T-helper 1 cell (primary cell): ENCODE measurements at places on chromosomes 3 and 15.
A peak's percentile ranks its signal among the peaks of the same experiment; 100 is the strongest.

DNA sequence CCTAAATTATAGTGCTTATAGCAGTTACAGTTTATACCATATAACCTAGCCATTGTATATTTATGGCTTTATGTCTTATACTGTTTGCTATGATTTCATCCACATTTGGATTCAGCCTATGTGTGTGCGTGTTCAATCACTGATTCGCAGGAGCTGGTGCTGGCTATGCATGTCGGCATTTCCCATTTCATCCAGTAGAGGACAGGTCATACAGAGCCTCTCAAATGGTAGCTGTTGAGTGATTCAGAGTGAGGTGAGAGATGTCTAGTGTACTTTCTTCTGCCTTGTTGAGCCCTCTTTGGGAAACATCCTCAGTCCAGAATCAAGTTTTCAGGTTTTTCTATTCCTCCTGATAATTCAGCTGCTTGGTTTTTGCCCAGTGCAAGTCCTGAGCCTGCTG is 76.1 kb downstream of the FRMD4B start:
- no peak for DNase-seq

- no peak for DNase-seq
Observed at GRCh38 chr3:138845771-138846173, 11.0 kb upstream of the PIK3CB start.

GRCh38 chr3:81788610-81789009 is 27.2 kb upstream of the GBE1 start:
- DNase-seq = no peak

DNA sequence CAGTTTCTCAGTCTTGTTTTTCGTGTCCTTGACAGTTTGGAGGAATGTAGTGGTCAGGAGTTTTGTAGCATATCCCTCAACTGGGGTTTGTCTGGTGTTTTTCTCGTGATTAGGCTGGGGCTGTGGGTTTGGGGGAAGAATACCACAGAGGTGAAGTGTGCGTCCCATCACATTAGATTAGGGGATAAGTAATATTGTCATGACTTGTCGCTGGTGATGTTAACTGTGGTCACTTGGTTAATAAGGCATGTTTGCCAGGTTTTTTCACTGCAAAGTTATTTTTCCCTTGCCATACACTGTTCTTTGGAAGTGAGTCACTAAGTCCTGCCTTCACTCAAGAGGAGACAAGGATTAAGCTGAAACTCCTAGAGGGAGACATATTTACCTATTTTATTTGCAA is 39.1 kb downstream of the PAK2 start:
- DNase-seq = no peak

DNA sequence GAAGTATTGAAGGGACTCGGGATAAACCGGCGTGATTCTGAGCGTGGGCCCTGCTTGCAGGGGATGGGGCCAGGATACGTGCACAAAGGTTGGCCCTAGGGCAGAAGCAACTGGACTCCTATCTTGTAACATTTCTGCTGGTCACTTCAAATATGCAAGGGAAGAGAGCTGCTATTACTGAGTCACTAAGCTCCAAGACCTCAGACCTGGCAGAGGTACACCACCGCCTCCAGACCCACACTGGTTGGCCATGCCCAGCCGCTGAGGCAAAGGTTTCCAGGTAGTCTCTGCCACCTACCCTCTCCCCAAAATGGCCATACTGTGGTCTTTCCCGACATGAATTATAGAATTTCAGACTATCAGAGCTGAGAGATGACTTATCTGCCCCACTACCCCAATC is 13.4 kb upstream of the STRA6 start:
- DNase-seq = no peak

GRCh38 chr3:157330206-157330605 is 106.4 kb upstream of the PTX3 start:
- DNase-seq = no peak

GRCh38 chr15:45634432-45635190 is at the start of gene SQOR:
Gene SQOR, plus strand, starts transcription at chr15:45635029. Its CDS starts 23,895 bp downstream, at chr15:45658924.
- DNase-seq = peak; percentile 83

GRCh38 chr3:191282251-191283185 is 46.7 kb upstream of the CCDC50 start:
- no peak for DNase-seq

- DNase-seq = no peak
Observed at GRCh38 chr3:144433006-144433405, 461.4 kb downstream of the DIPK2A start.

- DNase-seq = no peak
Observed at GRCh38 chr3:22371036-22371435, 620.0 kb upstream of the ZNF385D start.

DNA sequence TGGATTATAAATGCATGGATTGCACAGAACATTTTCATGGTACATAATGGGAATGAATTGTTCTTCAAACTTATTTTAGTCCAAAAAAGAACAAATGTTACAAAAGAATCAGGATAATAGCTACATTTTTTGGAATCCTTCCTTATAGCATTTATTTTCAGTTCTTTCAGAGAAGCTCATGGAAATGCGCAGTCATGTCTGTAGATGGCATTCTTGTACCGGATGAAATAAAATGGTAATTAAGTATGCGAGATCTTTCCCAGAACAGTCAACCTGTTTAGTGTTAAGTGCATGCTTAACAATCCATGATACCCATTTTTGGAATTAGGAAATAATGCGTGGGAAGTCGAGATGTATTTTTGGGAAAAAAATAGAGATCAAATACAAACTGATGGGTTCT is 38.2 kb upstream of the GOLGA8B start:
- DNase-seq = no peak

- DNase-seq = no peak
Observed at GRCh38 chr3:169687603-169688002, 24.1 kb upstream of the MECOM start.

DNA sequence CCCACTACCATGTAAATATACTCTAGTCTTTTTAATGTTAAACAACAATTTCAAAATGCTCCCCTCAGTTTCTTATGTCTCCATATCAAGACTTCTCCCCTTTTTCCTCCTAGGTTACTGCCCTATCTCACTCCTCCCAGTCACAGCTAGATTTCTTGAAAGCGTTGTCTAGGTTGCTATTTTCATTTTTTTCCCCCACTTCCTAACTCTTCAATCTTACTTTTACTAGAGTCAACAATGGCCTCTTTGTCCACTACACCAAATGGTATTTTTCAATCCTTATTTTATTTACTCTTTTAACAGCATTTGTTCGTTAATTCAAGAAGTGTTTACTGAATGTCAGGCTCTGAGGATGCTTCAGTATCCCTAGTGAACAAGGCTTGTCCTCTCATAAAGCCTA is 84.4 kb downstream of the VPS8 start:
- DNase-seq = no peak

GRCh38 chr3:132001036-132001435 is 33.8 kb downstream of the CPNE4 start:
- DNase-seq = no peak

DNA sequence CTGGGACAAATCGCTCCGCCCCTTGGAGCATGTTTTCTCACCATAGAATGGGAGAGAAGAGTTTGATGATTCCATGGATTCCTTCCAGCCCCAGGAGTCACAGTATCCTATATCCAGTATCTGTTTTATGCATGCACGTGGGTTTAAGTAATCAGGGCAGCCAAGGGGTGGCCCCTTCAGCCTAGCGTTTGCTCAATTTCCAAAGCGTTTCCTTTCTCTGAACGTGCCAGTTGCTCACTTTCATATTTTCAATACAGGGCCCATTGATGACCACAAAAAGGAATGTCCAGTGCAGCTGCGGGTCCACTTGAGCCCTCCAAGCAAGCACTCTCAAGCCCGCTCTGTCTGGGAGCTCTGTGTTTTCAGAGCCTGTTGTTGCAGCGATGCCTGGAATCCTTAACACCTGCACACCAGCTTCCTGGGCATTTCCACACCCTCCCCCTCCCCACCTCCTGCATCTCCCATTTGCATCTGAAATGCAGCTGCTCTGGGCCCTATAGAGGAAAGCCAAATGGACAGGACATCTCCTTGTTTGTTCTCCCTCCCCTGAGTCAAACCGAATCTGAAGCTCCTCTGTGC is 164.3 kb upstream of the LPP start:
- no peak for DNase-seq

DNA sequence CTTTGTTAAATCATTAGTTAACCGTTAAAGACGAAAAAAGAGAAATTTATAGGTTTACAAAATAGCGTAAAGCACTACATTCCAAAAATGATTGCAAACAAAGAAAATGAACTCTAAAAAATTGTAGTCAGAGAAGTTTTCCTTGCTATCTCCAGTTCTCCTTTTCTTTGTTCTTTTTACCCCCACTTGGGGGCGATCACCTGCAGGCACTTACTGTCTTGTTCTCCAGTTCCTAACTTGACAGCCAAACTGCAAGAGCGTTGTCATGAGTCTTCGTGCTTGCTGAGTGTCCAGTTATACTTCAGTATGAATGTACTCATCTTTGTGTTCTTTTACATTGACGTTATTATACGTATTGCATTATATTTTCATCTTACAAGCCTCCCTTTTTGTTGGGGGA is 54.5 kb downstream of the CHD2 start:
- no peak for DNase-seq

- DNase-seq = no peak
Observed at GRCh38 chr3:108511055-108511454, 659 bp upstream of the MYH15 start.

- DNase-seq = peak; percentile 45
Observed at GRCh38 chr15:85380812-85381642, 624 bp downstream of the AKAP13 start.

- DNase-seq = no peak
Observed at GRCh38 chr3:126517291-126517951, at the start of gene UROC1. Gene UROC1, minus strand, starts transcription at chr3:126517773. Its CDS starts 54 bp downstream, at chr3:126517719.

DNA sequence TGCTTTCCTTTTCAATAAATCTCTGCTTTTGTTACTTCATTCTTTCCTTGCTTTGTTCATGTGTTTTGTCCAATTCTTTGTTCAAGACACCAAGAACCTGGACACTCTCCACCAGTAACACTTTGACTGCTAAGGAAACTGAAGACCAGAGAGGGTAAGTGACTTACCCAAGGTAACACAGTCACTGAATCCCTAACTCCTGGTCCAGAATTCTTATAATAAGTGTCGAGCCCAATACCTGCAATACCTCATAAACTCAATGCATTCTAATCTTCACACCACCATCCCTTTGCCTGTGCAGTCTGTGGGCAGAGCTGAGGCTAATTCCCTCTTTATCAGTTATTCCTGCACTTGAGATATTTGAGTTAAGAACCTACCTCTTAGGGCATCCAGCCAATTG is 237.8 kb downstream of the UACA start:
- DNase-seq = no peak

DNA sequence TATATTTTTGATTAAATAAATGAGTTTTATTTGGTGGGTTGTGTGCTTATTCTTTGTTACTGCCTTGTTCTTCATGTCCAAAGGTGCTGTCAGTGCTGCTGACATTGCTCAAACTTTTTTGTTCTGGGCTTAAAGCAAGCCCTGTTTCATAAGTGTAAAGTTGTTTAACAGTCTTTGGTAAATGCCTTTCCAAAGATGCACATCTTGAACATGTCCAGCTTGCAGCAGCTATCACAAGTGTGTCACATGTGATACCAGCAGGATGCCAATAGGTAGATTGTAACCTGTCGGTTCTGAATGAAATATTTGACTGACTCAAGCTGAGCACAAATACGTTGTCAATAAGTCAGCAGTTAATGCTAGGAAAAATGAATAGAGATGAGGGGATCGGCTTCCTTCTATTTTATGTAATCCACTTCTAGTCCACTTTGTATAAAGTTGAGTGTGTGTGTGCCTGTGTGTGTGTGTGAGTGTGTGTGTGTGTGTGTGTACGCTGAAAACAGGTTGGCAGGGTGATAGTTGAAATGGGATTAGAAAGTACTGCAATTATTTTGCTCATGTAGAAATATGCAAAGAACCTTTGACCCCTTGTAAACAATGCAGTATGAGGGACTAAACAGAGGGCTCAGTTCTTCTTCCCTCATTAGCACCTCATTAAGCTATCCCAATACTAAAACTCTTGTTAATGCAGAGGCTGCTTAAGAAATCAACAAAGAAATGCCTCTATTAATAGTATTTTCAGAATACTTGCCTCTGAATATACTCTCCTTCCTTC is 986.5 kb downstream of the TUSC7 start:
- no peak for DNase-seq

DNA sequence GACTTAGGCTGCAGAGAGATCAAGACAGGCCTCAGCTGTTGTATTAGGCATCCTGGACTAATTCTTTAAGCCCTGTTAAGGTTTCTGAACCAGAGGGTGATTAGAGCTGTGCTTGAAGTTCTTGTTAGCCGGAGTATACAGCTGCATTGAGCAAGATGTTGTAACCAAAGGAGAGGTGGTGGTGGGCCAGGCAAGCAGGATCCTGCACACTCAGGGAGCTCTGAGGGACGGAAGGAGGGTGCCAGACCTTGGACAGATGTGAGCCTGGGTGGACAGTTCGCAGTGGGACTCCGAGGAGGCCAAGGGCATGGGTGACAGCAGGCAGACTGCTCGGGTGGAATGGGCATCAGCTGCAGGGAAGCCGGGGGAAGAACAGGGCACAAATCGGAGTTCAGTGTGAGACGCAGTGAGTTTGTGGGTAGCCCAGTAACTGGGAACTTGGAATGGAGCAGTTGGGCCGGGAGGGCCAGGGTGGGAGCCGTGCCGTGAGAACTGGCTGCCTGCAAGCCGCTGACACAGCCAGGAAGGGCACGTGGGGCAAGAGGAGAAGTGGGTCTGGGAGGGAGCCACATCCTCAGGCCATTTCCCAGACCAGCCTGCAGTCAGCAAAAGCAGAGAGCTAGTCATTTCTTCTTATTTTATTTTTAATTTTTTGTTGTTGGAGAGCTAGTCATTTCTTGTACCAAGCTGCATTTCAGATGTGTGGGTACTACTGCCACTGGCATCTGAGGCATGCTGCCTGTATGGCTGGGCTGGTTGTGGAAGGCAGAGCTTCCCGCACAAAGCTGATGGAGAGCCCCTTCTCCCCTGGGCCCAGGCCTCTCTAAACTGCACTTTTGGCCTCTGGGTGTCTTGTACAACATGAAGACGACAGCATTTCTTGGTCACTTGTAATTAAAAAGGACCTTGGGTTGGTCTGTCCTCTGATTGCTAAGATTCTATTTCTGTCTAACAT is 61.0 kb downstream of the PGPEP1L start:
- no peak for DNase-seq

GRCh38 chr3:104206925-104207324 is 1159.8 kb upstream of the ALCAM start:
- DNase-seq = no peak
